BJ (cell line): ENCODE measurements at places on chromosomes 12 and 14.

- no peak for DNase-seq
These were observed 13.0 kb downstream of the TOMM20L start for GRCh38 chr14:58408681-58409215.

- no peak for DNase-seq
These were observed 962.6 kb upstream of the FBXO33 start for GRCh38 chr14:40394634-40395340.

GRCh38 chr14:51308866-51309265 is 68.8 kb downstream of the TMX1 start:
- DNase-seq = no peak

- DNase-seq = no peak
These were observed 16.3 kb downstream of the RHOJ start for GRCh38 chr14:63220526-63220925.

- no peak for DNase-seq
These were observed 1.8 kb upstream of the FAM222A start for GRCh38 chr12:109711596-109712461.

- no peak for DNase-seq
These were observed 16.8 kb downstream of the MSI1 start for GRCh38 chr12:120352117-120352516.

DNA sequence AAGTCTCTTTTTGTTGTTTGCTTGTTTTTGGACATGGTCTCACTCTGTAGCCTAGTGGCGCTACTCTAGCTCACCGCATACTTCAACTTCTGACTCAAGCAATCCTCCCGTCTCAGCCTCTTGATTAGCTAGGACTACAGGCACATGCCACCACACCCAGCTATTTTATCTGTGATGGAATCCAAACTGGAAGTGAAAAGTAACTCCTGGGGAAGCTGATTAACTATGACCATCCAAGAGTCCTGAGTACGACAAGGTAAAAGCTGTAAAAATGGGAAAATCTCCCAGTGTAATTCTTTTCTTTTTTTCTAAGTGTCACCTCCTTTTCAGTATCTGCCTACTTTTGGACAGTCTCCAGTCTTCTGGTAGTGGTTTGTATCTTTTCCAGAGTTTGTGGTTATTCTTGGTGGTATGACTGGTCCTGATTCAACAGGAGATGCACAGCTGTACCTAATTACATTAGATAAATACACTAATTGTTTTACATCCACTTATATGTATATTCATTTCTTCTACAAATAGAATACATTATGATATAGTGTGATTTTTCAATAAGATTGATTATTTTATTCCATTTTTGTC is 97.8 kb downstream of the SLC6A15 start:
- DNase-seq = peak; percentile 32

DNA sequence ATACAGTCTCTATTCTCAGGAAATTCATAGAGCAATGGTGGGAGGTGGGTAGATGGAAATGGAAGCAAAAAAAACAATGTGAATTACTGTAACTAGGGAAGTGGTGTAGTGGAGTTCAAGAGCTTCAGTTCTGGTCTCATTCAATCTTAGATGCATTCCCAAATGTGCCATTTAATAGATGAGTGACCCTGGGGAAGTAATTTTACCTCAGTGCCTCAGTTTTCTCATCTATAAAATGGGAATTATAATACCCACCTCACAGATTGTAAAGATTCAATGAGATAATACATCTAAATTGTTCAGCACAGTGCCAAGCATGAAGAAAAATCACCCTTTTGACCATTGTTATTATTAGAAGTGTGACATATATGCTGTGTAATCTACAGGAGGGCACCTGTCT is 173.1 kb downstream of the SLC38A4 start:
- DNase-seq = no peak

DNA sequence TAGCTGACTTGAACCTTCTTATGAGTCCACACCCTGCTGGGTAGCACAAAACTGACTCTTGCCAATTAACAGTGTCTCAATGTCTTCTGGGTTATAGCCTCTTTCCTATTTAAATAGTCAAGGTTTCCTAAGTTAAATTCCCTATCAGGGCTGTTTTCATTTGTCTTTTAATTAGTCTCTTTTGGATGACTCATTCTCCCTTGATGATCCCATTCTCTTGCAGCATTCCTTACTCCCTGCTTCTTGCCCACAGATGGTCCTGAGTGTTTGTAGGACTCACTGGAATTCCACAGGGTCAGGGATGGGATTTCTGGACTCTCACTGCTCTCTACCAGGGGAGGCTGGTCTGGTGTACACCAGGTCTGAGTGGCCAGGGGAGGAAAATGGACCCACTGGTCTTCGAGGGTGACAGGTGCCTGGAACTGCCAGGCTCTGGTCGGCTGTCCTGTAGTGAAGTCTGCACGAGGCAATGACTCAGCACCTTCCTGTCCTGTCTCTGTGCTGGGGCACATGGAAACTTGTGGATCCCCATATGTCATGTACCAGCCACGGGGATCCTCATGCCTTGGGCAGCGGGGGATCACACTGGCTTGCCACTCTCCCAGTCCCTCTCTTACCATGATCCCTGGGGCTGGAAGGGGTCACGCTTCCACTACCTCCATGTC is 236.5 kb upstream of the PELI2 start:
- no peak for DNase-seq

GRCh38 chr12:76990716-76991115 is 74.7 kb downstream of the E2F7 start:
- DNase-seq = no peak

- peak; percentile 55 for DNase-seq
These were observed 62.2 kb downstream of the BMP4 start for GRCh38 chr14:53894456-53894855.

- no peak for DNase-seq
These were observed 149.4 kb downstream of the GPR65 start for GRCh38 chr14:88154321-88154720.

DNA sequence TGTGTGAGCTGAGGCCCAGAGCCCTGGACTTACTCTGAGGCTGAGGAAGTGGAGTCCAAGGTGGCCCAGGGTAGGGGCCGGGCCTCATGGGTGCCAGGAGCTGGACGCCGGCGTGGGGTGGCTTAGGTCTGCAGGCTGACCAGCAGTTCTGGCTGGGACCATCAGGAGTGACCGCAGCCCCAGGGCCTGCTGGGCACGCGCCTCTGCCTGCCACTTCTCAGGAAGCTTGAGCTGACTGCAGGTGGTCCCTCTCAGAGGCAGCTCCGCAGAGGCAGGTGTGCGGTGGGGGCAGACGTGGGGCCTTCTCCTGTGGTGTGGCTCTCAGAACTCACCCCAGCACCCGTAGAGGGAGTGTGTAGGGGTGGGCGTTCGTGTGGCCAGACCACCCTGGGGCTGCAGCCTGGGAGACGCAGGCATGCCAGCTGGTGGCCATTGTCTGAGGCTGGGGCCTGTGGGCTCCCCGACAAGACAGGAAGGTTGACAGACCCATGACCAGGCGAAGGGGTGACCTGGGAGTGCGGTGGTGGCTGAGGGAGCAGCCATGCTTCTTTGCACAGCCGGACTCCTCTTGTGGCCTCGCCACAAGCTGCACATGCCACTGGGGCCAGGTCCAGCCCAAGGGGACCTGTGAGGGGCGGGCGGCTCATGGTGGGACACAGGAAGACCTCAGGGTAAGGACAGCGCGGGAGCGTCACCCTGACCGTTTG is 40.0 kb upstream of the TEX22 start:
- DNase-seq = no peak

GRCh38 chr12:127559349-127560040 is 707.5 kb upstream of the TMEM132C start:
- DNase-seq = peak; percentile 94

GRCh38 chr14:75098682-75099081 is 28.2 kb downstream of the NEK9 start:
- no peak for DNase-seq

GRCh38 chr12:112869778-112870177 is 37.0 kb upstream of the OAS1 start:
- DNase-seq = no peak

DNA sequence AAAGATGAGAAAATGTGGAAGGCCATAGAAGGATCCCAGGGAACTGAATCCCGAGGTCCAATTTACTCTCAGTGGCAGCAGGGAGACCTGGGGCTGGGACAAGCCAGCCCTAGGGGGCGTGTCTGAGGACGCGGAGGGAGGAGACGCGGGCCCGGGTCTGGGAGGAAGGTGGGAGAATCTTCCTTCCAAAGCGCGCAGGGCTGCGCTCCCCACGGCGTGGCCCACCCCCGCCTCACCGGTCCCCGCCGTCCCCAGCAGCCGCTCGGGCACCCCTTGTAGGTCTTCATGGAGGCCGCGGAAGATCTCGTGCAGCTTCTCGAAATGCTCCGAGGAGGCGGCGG is 323 bp downstream of the VTI1B start:
- DNase-seq = no peak

DNA sequence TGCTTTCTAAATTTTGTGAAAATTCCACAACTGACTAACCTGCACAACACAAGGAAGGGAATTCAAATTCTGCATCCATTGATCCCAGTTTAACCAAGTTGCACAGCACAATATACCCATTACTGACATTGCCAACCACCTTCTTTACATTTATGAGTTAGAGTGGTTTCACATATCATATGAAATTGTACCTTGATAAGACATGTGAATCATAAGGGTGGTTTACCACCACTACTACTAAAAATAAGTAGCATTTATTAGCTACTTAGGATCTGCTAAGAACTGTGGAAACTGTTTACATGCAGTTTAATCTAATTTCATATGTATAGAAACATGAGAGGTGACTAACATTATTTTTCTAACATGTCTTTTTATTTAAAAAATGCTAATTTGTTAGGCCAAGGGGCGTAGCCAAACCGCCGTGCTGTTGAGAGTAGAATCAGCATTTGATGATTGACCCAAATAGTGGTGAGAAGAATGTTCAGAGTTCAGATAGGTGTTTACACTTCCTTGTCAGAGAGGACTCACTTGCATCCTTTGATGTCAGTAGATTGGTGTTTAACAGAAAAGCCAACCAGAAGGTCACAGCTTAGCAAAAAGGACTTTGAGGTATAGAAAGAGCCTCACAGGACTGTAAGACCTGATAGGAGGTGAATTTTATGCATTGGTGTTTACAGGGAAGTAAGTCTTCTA is 56.2 kb downstream of the LRFN5 start:
- no peak for DNase-seq

DNA sequence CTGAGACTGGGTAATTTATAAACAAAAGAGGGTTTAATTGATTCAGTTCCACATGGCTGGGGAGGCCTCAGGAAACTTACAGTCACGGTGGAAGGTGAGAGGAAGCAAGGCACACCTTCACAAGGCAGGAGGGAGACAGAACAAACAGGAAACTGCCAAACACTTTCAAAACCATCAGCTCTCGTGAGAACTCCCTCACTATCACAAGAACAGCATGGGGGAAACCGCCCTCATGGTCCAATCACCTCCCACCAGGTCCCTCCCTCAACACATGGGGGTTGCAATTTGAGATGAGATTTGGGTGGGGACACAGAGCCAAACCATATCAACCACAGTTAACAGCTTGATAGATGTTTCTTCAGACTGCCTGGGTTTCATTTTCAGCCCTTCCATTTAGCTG is 6.2 kb upstream of the GNPNAT1 start:
- DNase-seq = no peak

GRCh38 chr14:93028724-93029076 is 87.0 kb downstream of the ITPK1 start:
- DNase-seq = no peak

DNA sequence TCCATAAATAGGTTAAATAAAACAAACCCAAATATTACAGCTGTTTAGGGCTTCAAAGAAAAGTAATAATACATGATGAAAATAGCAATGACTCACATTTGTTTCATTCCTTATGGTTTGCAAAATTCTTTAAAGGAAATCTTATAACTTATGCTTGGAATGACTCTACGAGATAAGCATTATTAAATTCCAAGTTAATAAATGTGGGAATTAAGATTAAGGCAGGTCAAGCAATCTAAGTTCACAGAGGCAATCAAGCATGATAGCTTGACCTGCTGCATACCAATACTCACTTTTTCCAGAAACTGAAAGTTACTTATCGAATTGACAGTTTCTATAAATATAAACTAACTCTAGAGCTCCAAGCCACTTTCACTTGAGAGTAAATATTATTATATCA is 1002.9 kb upstream of the SEL1L start:
- DNase-seq = no peak

GRCh38 chr12:18284386-18284785 is 23.1 kb downstream of the PIK3C2G start:
- DNase-seq = no peak

GRCh38 chr14:60722357-60723115 is 1.6 kb downstream of the SIX4 start:
- DNase-seq = no peak

DNA sequence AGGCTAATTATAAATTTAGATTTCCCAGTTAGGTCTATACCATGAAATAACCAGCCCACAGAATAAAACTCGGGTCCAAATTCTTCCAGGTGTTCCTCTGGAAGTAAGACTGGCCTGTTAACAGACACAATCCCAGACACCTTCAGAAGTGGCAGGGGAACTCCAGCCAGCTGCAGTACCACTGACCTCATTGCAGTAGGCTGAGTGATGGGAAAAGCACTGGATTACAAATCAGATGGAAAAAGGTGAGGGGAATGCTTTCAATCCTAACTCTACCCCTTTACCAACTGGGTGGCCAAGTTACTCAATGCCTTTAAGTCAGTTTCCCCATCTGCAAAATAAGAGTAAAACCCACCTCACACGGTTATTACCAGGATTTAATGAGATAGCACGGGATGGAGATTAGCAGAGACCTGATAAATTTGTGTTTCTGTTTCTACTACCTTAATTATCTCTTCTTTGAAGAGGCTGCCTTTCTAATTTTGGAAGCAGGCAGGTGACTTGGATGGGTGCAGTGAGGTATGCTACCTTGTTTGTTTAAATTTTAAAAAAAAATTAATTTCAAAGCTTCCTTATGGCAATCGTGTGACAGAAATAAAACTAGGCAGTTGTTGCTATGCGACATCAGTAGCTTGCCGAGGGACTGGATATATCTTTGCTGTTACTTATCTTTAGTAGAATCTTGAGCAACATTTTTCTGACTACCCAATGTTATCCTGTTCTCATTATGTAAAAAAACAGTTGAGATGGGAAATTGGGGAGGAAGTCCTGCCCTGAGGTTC is 167.3 kb upstream of the GRIN2B start:
- DNase-seq = no peak

- no peak for DNase-seq
These were observed 336.1 kb downstream of the RPS29 start for GRCh38 chr14:49250109-49250508.

GRCh38 chr14:71616013-71616412 is 316.2 kb upstream of the RGS6 start:
- DNase-seq = no peak

DNA sequence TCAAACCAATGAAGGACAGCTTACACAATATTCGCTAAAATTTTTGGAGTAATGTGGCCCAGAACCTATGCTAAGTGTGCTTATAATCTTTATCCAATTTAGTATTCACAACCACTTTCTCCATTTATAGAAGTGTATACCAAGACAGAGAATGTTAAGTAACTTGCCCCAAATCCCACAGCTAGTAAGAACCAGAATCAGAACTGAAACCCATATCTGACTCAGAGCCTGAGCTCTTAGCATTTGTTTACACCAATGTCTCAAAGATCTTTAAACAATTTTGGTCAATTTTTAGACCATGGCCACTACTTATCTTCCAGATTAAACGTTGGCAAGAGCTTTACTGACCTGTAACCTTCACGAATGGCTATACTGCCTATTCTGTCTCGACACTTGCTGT is 53.0 kb downstream of the PAPLN start:
- no peak for DNase-seq

GRCh38 chr14:65352964-65353530 is 59.5 kb upstream of the FUT8 start:
- no peak for DNase-seq

GRCh38 chr12:27940245-27940644 is 32.3 kb downstream of the PTHLH start:
- no peak for DNase-seq
